ENCODE measurements at places on chromosomes 7 and 10.

DNA sequence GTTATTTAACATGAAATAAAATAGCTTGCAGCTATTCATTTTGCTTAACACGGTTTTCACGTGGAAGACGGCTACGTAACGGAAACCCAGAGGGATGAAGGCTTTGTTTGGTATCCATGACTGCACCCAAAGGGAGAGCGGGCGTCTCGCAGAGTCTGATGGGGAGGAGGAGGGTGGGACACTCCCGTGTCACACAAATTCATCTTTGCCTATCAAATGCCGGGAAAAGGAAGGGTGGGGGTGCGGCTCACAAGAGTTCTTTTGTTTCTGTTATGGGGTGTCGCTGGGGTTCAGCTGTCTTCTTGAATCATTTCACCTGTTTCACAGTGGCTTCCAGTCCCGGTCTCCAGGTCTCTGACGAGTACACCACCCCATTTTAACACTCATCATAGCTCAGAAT, 108.5 kb downstream of the ZRANB1 start:
- no peak for DNase-seq

DNA sequence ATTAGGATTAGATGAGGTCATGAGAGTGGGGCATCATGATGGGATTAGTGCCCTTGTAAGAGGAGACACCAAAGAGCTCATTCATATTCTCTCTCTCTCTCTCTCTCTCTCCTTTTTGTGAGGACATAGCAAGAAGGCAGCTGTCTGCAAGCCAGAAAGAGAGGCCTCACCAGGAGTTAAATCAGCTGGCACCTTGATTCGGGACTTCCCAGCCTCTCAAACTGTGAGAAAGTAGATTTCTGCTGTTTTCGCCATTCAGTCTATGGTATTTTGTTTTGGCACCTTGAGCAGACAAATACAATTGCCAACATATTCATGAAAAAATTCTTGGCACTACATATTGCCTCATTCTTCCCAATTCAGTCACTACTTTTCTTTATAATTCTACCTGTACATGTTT, 20.6 kb upstream of the ATAD1 start:
- no peak for DNase-seq

- DNase-seq, result no peak
Observed at GRCh38 chr10:37975401-37975991, 951 bp downstream of the ZNF25 start.

GRCh38 chr7:1496531-1497292, 7.5 kb downstream of the INTS1 start:
- DNase-seq, result no peak

DNA sequence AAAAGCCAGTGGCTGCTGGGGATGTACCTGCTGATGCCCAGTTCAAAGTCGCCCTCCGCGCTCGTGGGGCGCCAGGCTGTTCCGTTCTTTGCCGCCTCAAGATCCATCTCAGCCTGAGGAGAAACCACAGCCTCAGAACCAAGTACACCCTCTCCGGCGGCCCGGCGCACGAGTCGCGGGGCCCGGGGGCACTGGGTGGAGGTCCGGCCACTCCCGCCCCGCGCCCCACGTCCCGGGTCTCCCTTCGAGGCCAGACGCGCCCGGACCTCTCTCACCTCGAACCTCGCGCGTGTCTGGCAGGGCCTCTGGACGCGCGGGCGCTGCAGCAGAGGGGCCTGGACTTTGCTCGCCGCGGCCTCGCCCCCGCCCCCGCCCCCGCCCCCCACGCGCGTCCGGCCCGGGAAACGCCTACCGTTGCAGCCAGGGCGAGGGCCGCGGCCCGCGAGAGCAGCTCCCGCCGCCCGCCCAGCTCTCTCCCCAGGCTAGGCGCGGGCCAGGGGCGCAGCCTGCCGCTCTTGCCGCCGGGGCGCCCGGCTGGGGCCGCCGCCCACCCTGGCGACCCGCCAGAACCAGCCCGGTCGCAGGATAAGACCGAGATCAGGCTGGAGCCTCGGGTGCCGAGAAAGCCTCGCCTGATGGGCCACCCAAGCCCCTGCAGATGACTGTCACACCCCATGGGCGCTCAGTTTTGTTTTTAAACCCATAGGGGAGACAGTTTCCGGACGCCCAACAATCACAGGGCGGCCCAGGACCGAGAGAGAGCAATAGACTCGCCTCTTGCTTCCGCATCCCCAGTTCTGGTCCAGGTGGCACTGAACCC, at the start of gene ABCB4:
ABCB4 (minus strand) TSS at position 322 of the 820 bp plus-strand sequence; CDS start at position 107, 215 bp downstream.
- no peak for DNase-seq

DNA sequence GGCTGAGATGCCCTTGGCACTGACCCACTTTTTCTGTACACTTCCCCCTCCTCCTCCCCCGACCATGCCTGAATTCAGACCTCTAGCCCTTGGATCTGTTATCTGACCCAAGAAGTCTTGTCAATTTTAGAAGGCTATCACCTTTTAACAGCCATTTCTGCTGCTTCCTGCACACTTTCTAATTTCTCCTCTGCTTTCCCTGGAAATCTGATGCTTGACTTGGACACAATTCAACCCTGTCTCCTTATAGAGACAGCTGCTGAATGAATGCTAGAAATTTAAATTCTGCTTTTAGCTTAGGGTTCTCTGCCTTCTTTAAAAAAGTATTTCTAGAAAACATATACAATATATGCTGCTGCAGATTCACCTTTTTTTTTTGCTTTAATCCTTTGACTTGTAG, 417.9 kb upstream of the KLF6 start:
- no peak for DNase-seq

DNA sequence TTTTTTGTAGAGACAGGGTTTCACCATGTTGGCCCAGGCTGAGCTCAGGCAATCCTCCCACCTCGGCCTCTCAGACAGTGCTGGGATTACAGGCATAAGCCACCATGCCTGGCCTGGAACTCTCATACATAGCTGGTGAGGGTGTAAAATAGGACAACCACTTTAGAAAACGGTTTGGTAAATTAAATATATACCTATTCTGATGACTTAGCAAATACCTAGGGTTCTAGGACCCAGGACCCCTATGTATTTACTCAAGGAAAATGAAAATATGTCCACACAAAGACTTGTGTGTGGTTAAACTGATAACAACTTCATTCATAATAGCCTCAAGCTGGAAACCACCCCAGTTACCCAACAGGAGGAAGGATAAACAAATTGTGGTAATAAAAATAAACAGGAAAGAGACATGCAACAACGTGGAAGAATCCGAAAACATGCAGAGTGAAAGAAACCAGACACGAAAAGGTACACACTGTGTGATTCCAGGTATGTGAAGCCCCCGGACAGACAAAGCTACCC, 52.7 kb downstream of the CARD11 start:
- DNase-seq, result no peak

- no peak for DNase-seq
Observed at GRCh38 chr7:18354108-18355085, 141.2 kb upstream of the HDAC9 start.

- no peak for DNase-seq
Observed at GRCh38 chr10:119803264-119803663, 69.4 kb downstream of the MCMBP start.

DNA sequence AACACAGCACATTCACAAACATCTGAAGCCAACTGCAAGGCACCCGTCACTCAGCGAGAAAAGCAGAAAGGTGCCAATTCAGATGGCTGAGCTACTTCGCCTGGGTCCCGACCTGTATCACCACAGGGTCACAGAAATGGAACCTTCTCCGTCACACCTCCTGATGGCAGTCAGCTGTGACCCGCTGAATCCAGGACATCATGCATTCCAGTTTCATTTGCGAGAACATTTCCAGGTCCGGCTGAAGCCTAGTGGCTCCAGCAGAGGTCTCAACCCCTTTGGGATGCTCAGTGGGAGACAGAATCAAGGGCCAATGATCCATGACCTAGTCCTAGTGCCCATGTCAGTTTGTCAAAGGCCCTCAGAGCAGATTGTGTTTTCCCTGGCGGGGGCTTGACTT, 193.6 kb upstream of the KLF14 start:
- DNase-seq, result no peak

DNA sequence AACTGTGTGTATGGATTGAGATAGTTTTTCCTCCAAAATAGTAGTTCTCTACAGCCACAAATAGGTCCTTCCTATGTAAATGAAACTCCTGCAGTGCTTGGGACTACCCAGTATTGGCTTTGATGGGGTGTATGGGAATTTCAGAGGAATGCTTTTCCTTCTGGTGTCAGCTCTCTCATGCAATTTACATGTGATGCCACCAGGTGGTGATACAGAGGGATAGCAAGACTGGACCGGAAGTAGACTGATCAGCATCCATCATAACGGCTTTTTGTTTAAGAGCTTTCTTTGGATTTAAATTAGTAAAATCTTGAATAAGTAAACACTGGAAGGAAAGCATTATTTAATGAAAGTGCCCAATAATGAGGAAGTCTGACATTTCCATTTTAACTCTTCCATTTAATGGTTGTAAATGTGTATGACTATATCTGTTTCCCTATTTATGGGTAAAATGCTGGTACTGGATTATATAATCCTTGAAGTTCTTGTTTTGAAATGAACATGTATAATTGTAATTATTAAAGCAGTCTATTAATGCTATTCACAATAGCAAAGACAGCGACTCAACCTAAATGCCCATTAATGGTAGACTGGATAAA, 22.7 kb downstream of the DYNC1I1 start:
- DNase-seq, result no peak

DNA sequence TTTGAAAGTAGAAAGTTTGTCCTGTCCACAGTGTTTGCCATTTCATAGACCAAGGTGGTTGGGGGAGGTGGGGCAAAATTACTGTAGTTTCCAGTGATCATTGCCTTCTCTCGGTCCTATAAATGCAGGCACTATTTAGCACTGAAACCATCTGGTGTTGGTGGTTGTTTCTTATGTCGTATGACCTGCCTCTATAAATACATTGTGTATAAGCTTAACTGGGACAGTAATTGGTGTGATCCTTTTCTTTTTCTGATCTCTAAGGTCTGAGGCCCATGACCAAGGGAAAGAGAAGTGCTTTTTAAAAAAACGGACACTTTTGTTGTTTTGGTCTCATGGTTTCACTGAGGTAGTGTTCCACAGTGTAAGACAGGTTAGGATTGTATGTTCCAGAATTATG, 63.1 kb downstream of the AUTS2 start:
- DNase-seq, result no peak

GRCh38 chr7:20327055-20327454, 3.6 kb upstream of the ITGB8 start:
- DNase-seq, result no peak

DNA sequence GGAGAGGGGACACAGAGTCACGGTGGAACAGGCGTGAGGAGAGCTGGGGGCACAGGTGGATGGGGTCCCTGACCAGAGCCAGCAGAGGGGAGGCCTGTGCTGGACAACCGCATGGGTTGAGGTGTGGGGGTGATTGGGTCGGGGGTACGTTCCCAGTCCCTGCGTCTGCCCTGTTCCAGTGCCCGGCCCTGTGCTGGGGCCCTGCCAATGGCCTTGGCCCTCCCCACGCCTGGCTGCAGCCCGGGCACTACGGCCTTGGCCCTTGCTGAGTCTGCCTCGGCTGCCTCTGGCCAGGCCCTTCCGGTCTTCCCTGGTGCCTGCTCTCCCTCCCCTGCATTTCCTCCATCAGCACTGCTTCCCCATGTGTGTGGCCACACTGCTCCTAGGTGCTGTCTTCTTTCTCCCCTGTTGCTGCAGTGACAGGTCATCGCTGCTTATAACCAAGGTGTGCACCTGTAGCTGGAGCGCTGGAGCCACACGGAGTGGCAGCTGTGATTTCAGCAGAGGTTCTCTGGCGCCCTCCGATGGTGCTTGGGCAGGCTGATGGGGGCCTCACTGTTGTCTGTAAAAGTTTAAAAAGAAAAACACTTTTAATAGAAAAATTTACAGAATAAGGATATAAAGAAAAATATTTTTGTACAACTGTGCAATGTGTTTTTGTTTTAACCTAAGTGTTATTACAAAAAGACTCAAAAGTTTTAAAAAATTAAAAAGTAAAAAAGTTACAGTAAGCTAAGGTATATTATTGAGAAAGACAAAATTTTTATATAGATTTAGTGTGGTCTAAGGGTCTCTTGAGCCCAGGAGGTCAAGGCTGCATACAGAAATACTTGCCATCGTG, 45.2 kb upstream of the BHLHA15 start:
- no peak for DNase-seq

DNA sequence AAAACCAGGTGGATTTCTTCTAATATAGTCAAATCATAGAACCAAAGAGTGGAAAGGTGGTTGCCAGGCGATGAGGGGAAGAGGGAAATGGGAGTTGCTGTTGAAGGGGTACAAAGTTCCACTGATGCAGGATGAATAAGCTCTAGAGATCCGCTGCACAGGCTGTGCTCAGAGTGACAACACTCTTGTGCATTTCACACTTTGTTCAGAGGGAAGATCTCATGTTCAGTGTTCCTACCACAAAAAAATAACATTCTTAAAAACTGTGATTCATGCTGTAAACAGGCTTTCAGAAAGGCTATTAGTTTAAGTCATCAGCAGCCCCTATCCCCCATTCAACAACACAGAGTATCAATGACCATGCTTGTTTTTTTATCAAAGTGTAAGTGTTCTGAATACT, 213.8 kb downstream of the COBL start:
- DNase-seq, result no peak

- DNase-seq, result no peak
Observed at GRCh38 chr7:158067931-158068482, 519.6 kb downstream of the PTPRN2 start.

GRCh38 chr10:124291001-124291701, 127.6 kb downstream of the OAT start:
- DNase-seq, result no peak

DNA sequence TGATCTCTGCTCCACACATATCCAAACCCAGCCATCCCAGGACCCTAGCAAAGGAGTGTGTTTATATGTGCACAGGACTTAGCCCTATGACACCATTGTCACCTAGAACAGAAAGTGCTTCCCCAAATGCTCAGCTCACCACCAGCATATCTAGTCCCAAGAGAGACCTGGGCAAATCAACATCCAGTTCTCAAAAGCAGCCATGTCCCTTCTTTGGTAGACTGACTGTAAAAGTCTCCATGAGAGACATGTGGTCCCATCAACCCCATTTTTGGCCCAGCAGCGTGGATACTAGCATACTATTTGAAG, 20.9 kb upstream of the ARHGAP22 start:
- no peak for DNase-seq

GRCh38 chr7:101140746-101141382, 13.4 kb upstream of the AP1S1 start:
- no peak for DNase-seq

DNA sequence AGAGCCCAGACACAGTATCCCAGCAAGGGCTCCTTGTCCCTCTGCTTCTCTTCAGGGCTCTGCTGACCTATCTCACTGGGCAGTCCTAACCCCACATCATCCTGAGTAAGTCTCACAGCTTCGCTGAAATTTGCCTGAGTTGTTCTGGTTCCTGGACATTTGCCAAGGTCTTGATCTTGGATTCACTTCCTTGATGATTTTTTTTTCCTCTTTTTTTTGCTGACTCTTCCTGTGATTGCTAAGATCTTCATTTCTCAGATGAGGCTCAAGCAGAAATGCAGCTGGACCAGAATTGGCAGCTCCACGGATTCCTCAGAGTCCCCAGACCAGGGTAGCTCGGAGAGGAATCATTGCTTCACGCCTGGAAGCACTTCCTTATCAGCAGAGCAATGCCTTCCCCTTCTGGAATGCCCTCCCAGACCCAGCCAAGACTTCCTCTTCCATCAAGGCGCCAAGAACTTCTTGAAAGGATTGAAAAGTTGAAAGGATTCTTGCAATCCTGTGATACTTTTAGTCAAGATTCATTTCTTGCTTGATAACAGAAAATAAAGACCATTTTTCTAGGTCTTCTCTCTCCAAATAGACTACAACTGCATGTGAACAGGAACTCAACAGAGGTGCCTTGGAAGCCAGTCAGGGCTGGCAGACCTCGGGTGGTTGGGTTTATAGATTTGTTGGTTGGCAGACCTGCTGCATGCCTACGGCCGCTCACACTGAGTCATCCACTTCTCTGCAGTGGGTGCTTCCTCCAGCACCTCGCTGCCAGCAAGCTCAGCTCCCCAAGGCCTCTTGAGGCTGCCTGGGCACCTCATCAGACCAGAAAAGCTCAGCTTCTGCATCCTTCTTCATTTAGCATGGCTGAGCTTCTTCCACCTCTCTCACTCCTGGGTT, 8.8 kb upstream of the AFAP1L2 start:
- DNase-seq, result no peak

All from activated effector memory CD4-positive, alpha-beta T cell treated with Interleukin-2 at 50 U/mL for 16 hours (primary cell).